ENCODE measurements at places on chromosomes 13 and 19.

GRCh38 chr19:42151782-42152684 is 19.8 kb upstream of the POU2F2 start:
- no peak for DNase-seq

GRCh38 chr13:89783221-89783755 is 1564.2 kb upstream of the MIR17HG start:
- DNase-seq: no peak

DNA sequence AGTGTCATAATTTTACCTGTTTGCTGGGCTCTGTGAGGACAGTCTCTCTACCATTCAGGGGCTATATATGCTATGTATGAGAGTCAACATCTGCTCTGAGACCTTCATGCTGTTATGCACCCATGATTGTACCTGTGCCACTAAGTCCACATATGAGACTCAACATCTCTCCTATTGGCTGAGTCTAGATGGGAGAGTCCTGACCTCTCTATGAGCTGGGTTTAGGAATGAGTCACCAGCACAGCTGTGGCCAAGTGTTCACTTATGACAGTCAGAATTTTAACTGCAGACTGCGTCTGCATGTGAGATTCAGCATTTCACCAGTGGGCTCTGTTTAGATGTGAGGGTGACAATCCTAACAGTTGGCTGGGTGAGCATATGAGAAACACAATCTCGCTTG is 49.5 kb downstream of the ZNF729 start:
- no peak for DNase-seq

GRCh38 chr19:38912600-38913514 is 871 bp upstream of the CCER2 start:
- no peak for DNase-seq

GRCh38 chr13:33290421-33290965 is 4.9 kb upstream of the STARD13 start:
- no peak for DNase-seq

- no peak for DNase-seq
These were observed 555.2 kb upstream of the MIR17HG start for GRCh38 chr13:90792335-90792734.

DNA sequence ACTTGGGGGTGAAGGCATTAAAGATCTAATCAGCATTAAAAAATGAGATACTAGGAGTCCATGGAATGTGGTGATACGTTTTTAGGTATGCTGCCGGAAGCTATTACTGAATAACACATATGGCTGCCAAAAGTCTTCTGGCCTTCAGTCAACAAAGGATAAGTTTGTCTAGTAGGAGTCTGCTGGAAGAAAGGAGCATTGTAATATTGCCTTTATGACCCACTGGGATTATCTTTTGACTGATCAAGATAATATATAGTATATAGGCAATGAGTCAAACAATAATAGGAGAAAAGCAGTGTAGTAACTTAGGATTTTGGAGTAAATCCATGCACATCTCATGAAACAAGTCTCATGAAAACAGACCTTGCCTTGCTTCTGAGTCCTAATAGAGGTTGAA is 295.4 kb downstream of the SLITRK6 start:
- no peak for DNase-seq

DNA sequence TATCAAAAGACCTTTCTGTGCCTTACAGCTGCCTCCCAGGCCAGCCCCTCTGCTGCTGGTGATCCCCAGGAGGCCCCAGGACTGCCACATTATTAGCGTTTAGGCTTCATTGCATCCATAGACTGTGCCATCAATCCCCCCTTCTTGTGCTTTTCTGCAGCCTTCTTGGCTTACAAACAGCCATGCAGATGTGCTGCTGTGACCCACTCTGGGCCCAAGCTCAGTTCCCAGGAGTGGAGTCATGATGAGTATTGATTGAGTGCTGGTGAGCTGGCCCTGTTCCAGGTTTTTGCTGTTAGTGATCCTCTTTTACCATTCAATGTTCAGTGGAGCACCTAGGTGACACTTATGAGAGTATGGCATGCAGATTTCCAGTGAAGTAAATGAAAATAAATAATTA is 59.9 kb upstream of the SLAIN1 start:
- no peak for DNase-seq

DNA sequence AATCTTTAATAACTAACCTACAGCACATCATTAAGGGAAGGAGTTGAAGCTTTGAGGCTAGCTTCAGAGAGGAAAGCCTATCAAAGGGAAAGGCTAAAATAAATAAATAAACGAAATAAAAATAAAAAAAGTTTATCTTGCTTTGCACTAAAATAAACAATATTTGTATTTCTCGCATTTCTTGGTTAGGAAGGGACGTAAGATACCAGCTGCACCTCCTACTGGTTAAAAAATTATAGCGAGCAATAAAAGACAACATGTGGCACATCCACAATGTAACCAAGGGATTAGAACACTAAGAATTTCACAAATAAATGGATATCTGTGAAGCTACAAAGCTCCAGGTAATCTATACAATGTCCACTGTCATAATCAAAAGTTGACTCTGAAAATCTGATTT is 194.5 kb downstream of the DACH1 start:
- DNase-seq: no peak

GRCh38 chr19:7861619-7862412 is 12.4 kb downstream of the PRR36 start:
- DNase-seq: no peak

DNA sequence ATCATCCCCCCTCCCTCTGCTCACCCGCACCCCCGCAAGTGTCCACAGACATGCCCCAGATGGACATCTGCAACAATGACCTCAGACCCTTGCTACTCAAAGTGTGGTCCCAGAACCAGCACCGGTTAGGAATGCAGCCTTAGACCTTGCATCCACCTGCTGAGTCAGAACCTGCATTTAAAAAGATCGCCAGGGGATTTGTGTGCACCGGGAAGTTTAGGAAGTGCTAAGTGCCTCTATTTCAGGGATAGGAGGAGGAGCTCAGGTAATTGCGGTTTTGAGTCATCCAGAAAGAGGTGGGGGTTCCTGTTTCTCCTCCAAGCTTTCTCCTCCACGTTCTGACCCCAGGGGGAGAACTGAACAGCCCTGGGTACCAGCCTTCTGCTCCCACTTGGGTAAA is 46.2 kb downstream of the CACNA1A start:
- no peak for DNase-seq

- no peak for DNase-seq
These were observed 1342.5 kb upstream of the SLC10A2 start for GRCh38 chr13:104408733-104409132.

DNA sequence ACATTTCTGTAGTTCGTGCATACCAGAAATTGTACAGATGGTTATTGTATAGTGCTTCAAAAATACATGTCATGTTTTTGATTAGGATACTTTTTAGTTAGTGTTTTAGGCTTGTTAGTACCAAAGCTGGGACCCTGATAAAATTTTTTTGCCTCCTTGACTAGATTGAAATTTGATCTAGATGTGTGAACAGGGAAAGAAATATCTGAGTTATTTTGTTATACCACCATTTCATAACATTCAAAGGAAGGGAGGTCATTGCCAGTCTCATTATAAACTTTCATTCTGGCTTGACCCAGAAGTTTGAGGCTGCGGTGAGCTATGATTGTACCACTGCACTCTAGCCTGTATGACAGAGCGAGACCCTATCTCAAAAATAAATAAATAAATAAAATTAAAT is 9.0 kb downstream of the LMO7 start:
- no peak for DNase-seq

DNA sequence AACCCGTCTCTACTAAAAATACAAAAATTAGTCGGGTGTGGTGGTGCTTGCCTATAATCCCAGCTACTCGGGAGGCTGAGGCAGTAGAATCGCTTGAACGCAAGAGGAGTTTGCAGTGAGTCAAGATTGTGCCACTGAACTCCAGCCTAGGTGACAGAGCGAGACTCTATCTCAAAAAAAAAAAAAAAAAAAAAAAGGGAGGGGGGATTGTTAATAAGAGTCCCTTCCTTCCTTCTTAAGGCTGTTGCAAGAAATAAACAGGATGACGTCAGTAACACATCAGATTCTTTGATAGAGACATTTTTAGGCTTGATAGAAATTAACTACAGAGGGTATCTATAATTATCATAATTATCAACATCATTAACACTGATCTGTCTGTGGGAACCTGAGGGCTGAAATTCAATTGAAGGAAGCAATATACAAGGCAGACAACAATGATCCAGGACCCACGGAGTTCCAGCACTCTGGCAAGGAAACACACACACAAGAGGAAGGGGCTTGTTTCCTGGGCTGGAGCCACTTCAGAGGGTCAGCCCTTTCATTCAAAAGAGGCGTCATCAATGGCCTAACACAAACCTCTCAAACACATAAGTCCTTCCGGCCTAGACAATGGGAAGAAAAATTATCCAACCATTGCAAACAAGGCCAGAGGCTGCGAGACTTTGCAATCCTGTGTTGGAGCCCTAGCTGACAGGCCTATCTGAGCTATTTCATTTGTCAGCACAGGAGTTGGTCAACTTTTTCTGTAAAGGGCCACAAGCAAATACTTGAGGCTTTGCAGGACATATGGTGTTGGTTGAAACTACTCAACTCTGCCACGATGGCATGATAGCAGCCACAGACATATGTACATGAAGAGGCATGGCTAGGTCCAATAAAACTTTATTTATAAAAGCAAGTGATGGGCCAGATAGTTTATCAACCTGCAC is 105.2 kb downstream of the INSR start:
- DNase-seq: no peak

GRCh38 chr13:70835371-70835770 is 727.1 kb upstream of the KLHL1 start:
- DNase-seq: no peak

All from HuH-7 (cell line).